Large intestine (tissue), 12 donors: ENCODE measurements at places on chromosomes 16 and 17.

- no peaks in the 10 kb centered on the region for H3K27me3 ChIP-seq
- peaks cover 70% of the 10 kb centered on the region for H3K36me3 ChIP-seq
- H3K4me3 ChIP-seq: no peak overlapping the region
- no peak for DNase-seq
- no peak overlapping the region for H3K27ac ChIP-seq
- H3K4me1 ChIP-seq: no peaks in the 10 kb centered on the region
These were observed 19.4 kb downstream of the TRPV1 start for GRCh38 chr17:3589784-3590183.

DNA sequence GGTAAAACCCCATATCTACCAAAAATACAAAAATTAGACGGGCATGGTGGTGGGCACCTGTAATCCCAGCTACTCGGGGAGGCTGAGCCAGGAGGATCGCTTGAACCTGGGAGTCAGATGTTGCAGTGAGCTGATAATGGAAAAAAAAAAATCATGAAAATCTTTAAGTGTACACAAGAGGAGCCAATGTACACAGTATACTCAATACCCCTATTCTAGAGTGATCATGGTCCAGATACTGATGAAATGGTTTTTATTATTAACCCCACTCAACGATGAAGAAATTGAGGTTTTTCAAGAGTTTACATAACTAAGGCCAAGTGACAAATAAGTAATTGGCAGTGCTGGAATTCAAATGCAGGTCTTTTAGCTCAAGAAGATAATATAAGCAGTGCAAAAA, 11.5 kb downstream of the HSD17B2 start:
- H3K27me3 ChIP-seq: no peaks in the 10 kb centered on the region
- DNase-seq: no peak
- H3K4me3 ChIP-seq: no peak overlapping the region
- peaks cover 53% of the 10 kb centered on the region for H3K4me1 ChIP-seq
- H3K36me3 ChIP-seq: no peaks in the 10 kb centered on the region

GRCh38 chr16:28534542-28535373, 4.0 kb downstream of the NUPR1 start:
- H3K27me3 ChIP-seq: no peaks in the 10 kb centered on the region
- no peak overlapping the region for H3K27ac ChIP-seq
- peaks cover 9% of the 10 kb centered on the region for H3K4me1 ChIP-seq
- DNase-seq: no peak
- no peaks in the 10 kb centered on the region for H3K36me3 ChIP-seq

- no peak for DNase-seq
- no peak overlapping the region for H3K4me3 ChIP-seq
- H3K27ac ChIP-seq: no peak overlapping the region
- H3K27me3 ChIP-seq: no peaks in the 10 kb centered on the region
- peaks cover 63% of the 10 kb centered on the region for H3K36me3 ChIP-seq
These were observed 27.9 kb downstream of the NARF start for GRCh38 chr17:82486231-82487094.
